ENCODE measurements at places on chromosomes 3 and 15. TPM values are rescaled to one million over a fixed set of nuclear protein-coding genes. Genes with fewer than 3 reads are reported as not detected.

GRCh38 chr15:78058401-78058935 lies 19.0 kb downstream of the TBC1D2B start:
- H3K4me3 ChIP-seq, result no peak overlapping the region
- H3K36me3 ChIP-seq, result no peaks in the 10 kb centered on the region
- peaks cover 54% of the 10 kb centered on the region for H3K4me1 ChIP-seq
- H3K27ac ChIP-seq, result no peak overlapping the region
- DNase-seq, result no peak
- no peaks in the 10 kb centered on the region for H3K27me3 ChIP-seq

GRCh38 chr3:132241776-132242514 lies 75.3 kb upstream of the ACP3 start:
- H3K4me3 ChIP-seq, result no peak overlapping the region
- H3K4me1 ChIP-seq, result no peaks in the 10 kb centered on the region
- no peak overlapping the region for H3K27ac ChIP-seq
- DNase-seq, result no peak
- H3K36me3 ChIP-seq, result no peaks in the 10 kb centered on the region
- peaks cover 40% of the 10 kb centered on the region for H3K27me3 ChIP-seq

DNA sequence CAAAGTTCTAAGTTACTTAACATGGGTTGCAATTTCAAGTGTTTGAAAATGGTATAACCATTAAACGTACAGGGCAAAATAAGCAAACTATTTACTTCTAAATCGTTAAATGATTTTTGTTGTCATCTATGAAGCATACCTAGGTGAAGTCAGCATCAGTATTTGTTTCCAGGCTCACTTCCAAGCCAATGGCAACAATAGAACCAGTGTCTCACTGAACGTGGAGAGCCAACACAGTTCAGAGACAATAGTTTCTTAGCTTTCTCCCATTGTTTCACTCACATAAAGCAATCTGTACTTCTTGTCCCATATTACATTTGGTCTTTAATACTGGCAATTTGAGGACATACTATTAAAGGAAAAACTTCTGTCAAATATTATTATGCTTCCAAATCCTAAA lies 397.2 kb downstream of the MECOM start:
- no peak for DNase-seq
- no peak overlapping the region for H3K4me3 ChIP-seq
- H3K4me1 ChIP-seq, result peaks cover 40% of the 10 kb centered on the region
- H3K36me3 ChIP-seq, result no peaks in the 10 kb centered on the region
- H3K27ac ChIP-seq, result no peak overlapping the region
- H3K27me3 ChIP-seq, result no peaks in the 10 kb centered on the region

- DNase-seq, result no peak
- no peak overlapping the region for H3K4me3 ChIP-seq
- H3K27me3 ChIP-seq, result no peaks in the 10 kb centered on the region
- no peaks in the 10 kb centered on the region for H3K4me1 ChIP-seq
Measured at GRCh38 chr15:42367041-42367440, 7.7 kb downstream of the CAPN3 start.

SCG5 gene
- total RNA-seq, result 2.5 TPM

TGM4 gene
- not detected for total RNA-seq

GRCh38 chr3:16404349-16404895 lies 109.1 kb downstream of the RFTN1 start:
- no peaks in the 10 kb centered on the region for H3K27me3 ChIP-seq
- peaks cover 50% of the 10 kb centered on the region for H3K4me1 ChIP-seq
- H3K27ac ChIP-seq, result no peak overlapping the region

GRCh38 chr3:147404000-147404799 lies 2.1 kb downstream of the ZIC4 start:
- H3K4me1 ChIP-seq, result peaks cover 33% of the 10 kb centered on the region
- no peak overlapping the region for H3K4me3 ChIP-seq
- no peak for DNase-seq
- H3K27me3 ChIP-seq, result peaks cover 62% of the 10 kb centered on the region
- no peaks in the 10 kb centered on the region for H3K36me3 ChIP-seq

DNA sequence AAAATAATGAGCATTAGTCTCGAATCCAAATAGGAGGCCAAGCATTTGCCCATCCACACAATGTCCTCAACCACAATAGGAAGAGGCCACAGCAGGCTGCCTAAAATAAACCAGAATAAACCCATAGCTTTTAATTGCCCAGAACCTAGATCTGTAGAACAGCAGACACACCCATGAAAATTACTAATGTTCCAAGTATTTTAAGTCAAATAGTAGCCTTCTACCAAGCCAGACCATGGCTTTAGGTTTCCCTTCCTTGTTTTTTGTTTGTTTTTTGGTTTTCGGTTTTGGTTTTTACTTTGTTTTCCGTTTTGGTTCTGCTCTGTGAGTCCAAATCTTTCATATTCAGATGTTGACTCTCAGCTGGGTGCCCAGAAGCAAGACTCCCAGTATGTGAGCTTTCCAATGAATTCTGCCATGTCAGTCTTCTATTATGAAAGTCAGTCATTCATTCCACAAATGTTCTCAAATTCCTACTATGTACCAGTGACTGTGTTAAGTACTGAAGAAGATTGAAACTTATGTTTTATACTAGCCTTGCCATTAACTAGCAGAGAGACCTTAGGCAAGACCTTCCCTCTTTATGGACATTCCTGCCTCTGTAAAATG lies 57.8 kb upstream of the BOC start:
- no peak overlapping the region for H3K4me3 ChIP-seq
- no peaks in the 10 kb centered on the region for H3K36me3 ChIP-seq
- H3K27ac ChIP-seq, result no peak overlapping the region
- H3K4me1 ChIP-seq, result peaks cover 27% of the 10 kb centered on the region
- H3K27me3 ChIP-seq, result no peaks in the 10 kb centered on the region

HAPLN3 gene
- total RNA-seq, result 29.9 TPM

DNA sequence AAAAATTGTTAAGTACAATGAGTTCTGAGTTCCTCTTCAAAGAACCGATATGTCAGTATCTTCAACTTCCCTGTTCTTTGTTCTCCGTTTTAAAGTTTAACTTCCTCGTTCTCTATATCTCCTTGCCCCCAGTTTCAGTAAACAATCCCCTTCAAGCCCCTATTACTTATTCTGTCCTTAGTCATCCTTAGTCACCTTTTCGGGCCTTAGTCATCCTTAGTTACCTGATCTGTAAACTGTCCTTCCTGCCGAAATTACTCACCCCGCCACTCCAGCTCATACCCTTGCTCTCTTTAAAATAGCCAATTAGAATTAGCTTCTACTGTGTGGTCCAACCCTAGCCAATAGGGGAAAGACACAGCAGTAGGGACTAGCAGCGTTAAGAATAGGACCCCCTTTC lies 1165.6 kb downstream of the NSUN3 start:
- no peak overlapping the region for H3K4me3 ChIP-seq
- no peak for DNase-seq
- H3K27me3 ChIP-seq, result no peaks in the 10 kb centered on the region
- no peaks in the 10 kb centered on the region for H3K4me1 ChIP-seq
- H3K27ac ChIP-seq, result no peak overlapping the region

DNA sequence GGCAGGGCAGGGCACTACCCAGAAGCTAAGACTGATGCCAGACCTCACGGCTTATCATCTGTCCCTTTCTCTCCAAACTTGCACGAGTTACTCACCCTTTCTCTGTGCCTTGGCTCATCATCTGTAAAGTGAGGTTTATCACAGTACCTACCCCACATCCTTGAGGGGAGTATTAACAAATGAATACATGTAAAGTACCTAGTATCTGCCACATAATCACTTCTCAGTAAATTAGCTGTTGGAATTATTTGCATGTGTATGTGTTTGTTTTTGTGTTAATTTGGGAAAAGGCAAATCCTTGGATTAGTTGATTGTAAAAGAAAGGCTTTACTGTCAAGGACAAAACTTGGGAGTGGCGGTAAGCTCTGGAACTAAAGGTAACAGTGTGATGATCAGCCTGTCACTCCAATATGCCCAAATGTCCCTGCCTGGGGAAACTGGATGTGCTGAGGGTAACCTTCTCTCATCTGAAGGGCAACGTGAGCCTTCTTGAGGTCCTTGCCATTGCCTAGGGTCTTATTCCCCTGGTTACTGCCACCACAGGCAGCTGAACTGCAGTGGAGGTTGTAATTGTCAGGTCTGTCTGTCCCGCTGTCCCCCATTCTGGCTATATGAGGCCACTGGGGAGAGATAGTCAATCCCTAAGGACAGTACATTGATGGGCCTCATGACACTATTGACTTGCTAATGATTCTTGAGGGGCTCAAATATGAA lies 269.4 kb downstream of the CLSTN2 start:
- no peaks in the 10 kb centered on the region for H3K4me1 ChIP-seq
- DNase-seq, result no peak
- no peak overlapping the region for H3K4me3 ChIP-seq
- no peak overlapping the region for H3K27ac ChIP-seq
- no peaks in the 10 kb centered on the region for H3K27me3 ChIP-seq

DNA sequence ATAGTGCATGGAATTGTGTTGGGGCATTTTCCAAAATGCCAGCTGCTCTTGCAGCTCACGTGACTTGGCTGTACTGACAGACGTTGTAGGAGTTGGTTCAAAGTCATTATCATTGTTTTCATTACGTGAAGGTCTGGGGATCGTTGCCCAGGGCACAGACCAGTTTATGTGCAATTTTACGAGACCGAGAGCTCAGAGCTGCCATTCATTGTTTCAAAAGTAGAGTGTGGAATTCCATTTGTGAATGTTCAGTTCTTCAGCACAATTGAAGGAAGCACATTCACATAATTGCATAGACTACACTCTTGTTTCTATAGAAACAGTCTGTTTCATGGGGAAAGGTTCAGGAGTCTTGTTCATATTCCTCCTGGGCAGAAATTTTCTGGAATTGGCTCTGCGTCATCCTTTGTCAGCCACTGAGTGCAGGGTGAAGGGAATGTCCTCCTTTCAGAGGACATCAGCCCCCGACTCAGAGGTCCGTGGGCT lies 54.5 kb downstream of the GABRG3 start:
- DNase-seq, result no peak
- H3K4me1 ChIP-seq, result peaks cover 9% of the 10 kb centered on the region
- no peak overlapping the region for H3K27ac ChIP-seq
- H3K36me3 ChIP-seq, result no peaks in the 10 kb centered on the region
- H3K27me3 ChIP-seq, result peaks cover 3% of the 10 kb centered on the region

- no peaks in the 10 kb centered on the region for H3K27me3 ChIP-seq
- no peak for DNase-seq
- H3K27ac ChIP-seq, result peak overlapping the region; percentile 90
- H3K4me1 ChIP-seq, result peaks cover 53% of the 10 kb centered on the region
Measured at GRCh38 chr3:4581920-4582611, 88.9 kb downstream of the ITPR1 start.

- DNase-seq, result no peak
- H3K4me3 ChIP-seq, result no peak overlapping the region
- H3K27me3 ChIP-seq, result peaks cover 24% of the 10 kb centered on the region
Measured at GRCh38 chr3:11989383-11990038, 14.7 kb upstream of the SYN2 start.

DNA sequence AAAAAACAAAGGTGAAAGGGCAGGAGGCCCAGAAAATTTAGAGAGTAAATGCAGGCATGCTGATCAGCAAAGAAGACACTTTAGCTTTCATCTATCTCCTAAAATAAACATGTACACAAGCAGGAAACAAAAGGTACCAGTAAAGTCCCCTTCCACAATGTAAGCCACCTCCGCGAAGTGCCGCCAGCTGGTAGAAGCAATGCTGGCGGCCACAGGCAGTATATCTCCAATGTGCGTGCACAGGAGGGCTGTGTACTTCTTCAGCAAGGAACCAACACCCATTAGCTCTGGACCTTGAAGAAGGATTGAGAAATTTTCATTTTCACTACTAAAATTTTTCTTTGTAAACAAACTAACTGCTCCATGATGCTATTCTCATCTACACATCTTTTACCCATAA lies 75.4 kb downstream of the HERC2 start:
- no peaks in the 10 kb centered on the region for H3K27me3 ChIP-seq
- peaks cover 52% of the 10 kb centered on the region for H3K36me3 ChIP-seq
- no peak overlapping the region for H3K27ac ChIP-seq
- H3K4me3 ChIP-seq, result no peak overlapping the region

- H3K4me1 ChIP-seq, result peaks cover 64% of the 10 kb centered on the region
- no peaks in the 10 kb centered on the region for H3K27me3 ChIP-seq
- no peak overlapping the region for H3K27ac ChIP-seq
- H3K36me3 ChIP-seq, result no peaks in the 10 kb centered on the region
Measured at GRCh38 chr3:105505170-105505569, 138.5 kb downstream of the ALCAM start.

GRCh38 chr3:86554383-86554782 lies 436.6 kb downstream of the VGLL3 start:
- DNase-seq, result no peak
- no peak overlapping the region for H3K4me3 ChIP-seq
- no peak overlapping the region for H3K27ac ChIP-seq
- no peaks in the 10 kb centered on the region for H3K4me1 ChIP-seq
- no peaks in the 10 kb centered on the region for H3K36me3 ChIP-seq

DNA sequence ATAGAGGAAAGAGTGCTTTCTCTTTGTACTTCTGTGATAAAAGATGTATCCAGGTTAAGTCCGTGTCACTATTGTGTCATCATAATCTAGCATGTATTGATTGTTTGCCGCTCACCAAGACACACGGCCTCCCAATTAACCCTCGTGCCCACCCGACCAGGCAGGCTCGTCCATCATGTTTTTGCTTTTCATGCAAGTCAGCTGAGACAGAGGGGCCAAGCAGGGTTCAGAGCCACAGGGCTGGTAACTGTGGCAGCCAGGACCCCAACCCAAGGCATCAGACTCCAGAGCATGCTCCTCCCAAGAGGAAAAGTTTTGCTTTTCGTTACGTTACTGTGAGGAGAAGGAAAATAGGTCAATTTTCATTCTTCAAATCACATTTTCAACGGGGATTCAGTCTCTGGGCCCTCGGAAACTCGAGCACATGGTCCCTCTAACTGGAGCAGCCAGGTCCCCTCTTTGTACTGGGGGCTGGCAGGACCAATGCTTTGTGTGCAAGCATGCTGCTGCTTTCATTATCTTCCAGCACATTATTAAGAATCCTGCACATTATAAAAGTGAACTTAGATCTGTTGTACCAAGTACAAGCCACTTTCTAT lies 161.1 kb upstream of the TOPAZ1 start:
- no peaks in the 10 kb centered on the region for H3K27me3 ChIP-seq
- H3K36me3 ChIP-seq, result no peaks in the 10 kb centered on the region

DNA sequence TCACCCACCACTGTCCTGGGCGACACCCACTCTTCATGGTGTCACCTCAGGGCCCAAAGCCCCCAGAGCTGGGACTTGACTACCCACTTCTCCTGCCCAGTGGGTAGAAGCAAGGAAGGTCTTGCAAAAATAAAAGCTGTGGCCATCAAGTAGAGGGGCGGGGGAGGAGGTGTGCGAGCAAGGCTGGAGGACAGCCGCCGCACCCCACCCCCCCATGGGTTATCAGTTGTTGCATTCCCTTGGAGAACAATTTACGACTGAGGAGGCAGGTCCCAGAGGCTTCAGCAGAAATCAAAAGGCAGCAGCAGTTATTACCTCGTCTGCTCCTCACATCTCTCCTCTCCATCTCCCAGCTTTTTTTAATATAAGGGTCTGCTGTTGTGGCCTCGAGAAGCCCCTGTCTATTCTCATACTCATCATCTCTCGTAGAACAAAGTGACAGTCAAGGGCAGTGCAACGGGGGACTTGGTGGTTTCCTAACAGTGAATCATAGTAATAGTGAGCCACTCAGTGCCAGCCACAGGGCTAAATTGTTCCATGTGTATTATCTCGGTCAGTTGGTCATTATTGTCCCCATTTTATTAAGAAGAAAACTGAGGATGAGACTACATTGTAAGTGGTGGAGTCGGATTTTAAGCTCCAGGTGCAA lies 116.4 kb downstream of the PDCD6IP start:
- no peaks in the 10 kb centered on the region for H3K36me3 ChIP-seq
- H3K4me3 ChIP-seq, result no peak overlapping the region
- H3K27me3 ChIP-seq, result no peaks in the 10 kb centered on the region
- H3K27ac ChIP-seq, result no peak overlapping the region

- no peak for DNase-seq
- H3K27me3 ChIP-seq, result no peaks in the 10 kb centered on the region
- H3K4me1 ChIP-seq, result peaks cover 9% of the 10 kb centered on the region
- no peak overlapping the region for H3K27ac ChIP-seq
- no peaks in the 10 kb centered on the region for H3K36me3 ChIP-seq
Measured at GRCh38 chr15:56533731-56534403, 68.9 kb upstream of the MNS1 start.

MAGEL2 gene
- total RNA-seq, result 6.4 TPM
